ENCODE measurements at places on chromosomes 6 and 20.

DNA sequence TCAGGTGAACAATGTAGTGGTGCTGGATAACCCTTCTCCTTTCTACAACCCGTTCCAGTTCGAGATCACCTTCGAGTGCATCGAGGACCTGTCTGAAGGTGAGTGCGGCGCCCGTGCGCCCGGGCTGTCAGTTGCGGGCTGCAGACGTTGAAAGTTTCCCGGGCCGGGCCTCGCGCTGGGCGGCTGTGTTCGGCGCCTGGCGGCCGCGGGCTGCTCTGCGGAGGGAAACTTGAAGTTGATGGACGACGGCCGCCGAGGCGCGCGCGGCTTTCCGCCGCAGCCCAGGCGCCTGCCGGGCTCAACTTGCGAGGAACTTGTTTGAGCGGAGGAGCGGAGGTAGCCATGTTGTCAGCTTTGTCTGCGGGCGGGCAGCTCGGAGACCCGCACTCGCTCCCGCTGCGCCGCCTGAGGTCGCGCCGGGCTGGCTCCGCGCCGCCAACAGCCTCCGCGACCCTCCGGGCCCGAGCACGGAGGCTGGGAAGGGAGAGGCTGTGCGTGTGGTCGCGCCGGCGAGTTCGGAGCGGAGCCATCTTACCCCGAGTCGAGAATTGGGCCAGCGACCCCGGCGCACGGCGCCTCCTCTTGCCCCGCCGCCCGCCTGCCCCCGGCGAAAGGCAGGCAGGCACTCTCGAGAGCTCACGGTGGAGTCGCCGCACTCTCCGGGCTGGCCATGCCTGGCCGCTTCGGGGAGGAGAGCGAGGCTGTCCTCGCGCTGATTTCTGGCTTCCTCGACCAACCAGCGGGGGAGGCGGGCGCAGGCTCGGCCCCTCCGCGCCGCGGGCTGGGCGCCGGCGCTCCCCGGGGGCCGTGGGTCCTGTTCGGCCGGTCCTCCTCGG is 691 bp downstream of the ASF1A start:
- ATAC-seq, result peak; percentile 69

DNA sequence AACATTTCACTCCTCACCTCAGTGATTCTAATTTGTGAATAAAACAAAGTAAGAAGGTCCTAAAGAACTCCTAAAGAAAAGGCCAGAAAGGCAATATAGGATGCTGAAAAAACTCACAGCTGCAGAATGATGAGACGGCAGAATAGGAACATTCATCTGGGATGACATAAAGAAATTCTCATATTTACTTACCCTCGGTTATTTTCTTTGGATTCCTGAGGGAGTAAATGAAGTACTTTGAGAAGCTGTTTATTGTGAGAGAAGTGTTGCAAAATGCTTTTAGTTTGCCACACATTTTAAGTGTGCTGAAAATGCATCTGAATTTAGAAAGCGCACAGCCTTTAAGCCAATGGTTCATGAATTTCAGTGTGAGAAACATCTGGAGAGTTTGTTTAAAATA is 35.7 kb upstream of the RBL1 start:
- no peak for ATAC-seq

DNA sequence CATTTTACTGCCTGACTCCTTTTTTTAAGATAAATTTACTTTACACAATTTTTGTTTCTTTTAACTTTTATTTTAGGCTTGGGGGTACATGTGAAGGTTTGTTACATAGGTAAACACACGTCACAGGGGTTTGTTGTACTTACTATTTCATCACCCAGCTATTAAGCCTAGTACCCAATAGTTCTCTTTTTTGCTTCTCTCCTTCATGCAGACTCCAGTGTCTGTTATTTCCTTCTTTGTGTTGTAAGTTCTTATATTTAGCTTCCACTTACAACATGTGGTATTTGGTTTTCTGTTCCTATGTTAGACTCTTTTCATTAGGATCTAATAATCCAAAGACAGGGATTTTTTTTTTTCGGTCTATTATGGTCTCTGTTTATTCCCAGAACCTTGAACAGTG is 83.5 kb upstream of the CCN6 start:
- no peak for ATAC-seq

GRCh38 chr6:53916804-53917463 is 122.1 kb downstream of the LRRC1 start:
- no peak for ATAC-seq

GRCh38 chr6:87378947-87379346 is 28.8 kb upstream of the CFAP206 start:
- ATAC-seq, result no peak

DNA sequence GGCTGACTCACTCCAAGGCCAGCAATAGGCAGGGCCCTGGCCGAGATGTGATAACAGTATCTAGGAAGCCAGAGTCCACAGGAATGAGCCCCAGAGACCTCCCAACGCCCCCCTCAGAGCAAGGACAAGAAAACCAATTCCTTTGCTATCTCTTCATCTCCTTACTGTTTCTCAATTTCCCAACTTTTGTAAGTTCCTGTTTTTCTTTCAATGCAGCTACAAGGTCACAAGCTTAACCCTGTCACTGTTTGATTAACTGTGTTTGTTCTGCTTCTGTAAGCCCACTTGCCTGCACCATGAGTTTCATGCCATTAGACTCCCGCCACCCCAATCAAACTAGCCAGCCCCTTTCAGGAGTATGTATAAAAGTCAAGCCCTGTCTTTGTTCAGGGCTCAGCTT is 3.5 kb downstream of the FKBP1C start:
- no peak for ATAC-seq

GRCh38 chr6:151721146-151721545 is 86.3 kb upstream of the ESR1 start:
- peak; percentile 20 for ATAC-seq

DNA sequence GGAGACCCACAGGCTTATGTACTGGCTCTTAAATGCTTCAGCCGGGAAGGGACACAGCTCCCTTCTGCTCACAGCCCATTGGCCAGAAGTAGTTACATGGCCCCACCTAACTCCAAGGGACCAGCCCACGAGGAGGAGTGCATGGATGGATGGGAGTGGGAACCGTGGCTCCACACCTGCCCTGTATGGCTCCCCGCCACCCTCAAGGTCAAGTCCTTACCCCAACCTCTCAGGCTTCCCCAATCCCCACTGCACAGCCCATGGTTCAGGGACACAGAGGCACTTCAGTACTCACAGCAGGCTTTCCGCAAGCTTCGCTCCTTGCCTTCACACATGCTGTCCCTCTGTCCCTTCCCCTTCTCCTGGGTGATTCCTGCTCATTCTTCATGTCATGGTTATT is 137.9 kb upstream of the KCNG1 start:
- no peak for ATAC-seq

DNA sequence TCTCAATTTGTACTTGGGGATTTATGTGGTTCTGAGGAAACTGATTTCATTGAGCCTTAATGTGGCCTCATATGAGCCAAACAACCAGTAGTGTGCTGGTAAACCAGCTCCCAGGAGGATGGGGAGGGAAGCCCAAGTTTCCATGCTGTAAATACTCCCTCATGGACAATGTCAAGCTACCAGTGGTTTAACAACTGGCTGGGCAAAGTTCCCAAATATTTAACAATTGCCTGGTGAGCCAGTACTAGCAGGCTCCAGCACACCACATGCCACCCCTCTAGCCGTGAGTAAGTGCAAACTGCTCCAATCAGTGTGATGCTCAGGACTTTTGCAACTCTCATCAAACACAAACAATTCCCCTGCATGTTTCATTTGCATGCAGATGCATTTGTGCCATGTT is 19.2 kb upstream of the CDKN1A start:
- ATAC-seq, result peak; percentile 19

DNA sequence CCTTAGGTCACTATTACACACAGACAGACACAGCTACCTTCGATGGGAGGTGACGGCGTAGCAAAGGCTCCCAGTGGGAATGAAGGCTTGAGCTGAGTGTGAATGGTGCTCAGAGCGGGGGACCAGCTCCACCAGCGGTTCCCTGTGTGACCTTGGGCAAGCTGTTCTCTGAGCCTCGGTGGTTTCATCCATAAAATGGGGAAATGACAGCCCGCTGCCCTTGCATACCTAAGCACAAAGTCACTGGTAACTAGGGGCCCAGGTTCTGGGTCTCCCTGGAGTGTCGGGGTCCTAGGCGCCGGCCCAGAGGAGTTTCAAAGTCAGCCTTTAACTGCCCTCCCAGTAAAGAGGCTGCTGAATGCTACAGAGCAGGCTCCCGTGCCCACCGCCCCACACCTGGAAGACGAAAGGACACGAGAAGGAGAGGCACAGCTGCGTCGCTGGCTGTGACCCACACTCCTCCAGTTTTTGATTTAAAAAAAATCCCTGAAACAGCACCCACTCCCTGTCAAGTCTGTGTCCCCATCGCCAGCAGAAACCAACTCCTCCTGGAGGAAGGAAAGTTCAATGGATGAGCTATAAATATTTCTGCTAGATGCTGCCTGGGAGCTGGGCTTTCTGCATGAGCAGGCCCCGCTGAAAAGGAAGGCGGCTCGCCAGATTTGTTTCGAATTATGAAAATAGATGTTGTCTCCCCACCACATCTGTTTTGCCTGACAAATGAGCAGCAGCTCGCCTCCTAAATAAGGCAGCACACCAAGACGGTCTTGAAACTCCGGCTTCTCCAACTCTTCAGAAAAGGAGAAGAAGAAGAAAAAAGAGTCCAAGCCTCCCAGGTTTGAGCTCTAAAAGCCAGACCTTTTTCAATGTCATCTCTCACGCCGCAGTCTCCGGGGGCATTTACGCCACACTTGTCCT is 27.4 kb downstream of the PMEPA1 start:
- ATAC-seq, result no peak

GRCh38 chr6:52641826-52642225 is 29.1 kb upstream of the TMEM14A start:
- no peak for ATAC-seq

GRCh38 chr6:3071568-3071967 is 3.3 kb downstream of the RIPK1 start:
- no peak for ATAC-seq

GRCh38 chr6:27591699-27592480 is 119.0 kb upstream of the ZNF184 start:
- ATAC-seq, result peak; percentile 38

GRCh38 chr20:10200330-10200729 is 18.3 kb upstream of the SNAP25 start:
- no peak for ATAC-seq

- ATAC-seq, result no peak
Observed at GRCh38 chr6:33259032-33259431, 12.6 kb downstream of the VPS52 start.

DNA sequence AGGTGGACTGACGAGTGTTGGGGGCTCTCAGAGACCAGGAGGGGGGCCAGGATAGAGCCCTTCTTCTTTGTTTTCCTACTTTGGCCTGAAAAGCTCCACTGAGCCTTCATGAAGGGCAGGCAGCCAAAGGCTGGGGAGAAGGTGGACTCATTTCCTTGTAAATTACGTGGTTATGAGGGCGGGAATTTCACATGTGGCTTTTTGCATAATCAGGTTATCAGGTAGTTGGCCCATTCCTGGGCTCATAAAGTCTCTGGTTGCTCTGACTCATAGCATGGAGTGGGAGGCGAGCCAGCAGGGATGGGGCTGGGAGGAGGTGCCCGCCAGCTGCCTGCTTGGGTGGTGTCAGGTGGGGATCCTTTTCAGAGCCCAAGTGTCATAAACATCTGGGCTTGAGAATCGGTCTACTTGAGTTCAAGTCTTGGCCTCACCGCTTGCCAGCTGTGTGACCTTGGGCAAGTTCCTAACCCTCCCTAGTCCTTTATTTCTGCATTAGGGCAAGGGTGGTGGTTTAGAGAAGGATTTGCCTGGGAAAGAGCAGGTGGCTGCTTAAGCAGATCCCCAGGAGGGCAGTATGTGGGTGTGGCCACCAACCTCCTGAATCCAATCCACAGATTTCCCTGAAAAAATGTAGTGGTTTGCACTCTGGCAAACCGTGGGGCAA is 26.5 kb upstream of the RNF24 start:
- peak; percentile 88 for ATAC-seq

- no peak for ATAC-seq
Observed at GRCh38 chr6:127918506-127919427, 17.9 kb upstream of the THEMIS start.

GRCh38 chr20:17650301-17651128 is 31.5 kb downstream of the RRBP1 start:
- ATAC-seq, result no peak

- ATAC-seq, result no peak
Observed at GRCh38 chr20:25541676-25542075, 43.7 kb downstream of the NINL start.

DNA sequence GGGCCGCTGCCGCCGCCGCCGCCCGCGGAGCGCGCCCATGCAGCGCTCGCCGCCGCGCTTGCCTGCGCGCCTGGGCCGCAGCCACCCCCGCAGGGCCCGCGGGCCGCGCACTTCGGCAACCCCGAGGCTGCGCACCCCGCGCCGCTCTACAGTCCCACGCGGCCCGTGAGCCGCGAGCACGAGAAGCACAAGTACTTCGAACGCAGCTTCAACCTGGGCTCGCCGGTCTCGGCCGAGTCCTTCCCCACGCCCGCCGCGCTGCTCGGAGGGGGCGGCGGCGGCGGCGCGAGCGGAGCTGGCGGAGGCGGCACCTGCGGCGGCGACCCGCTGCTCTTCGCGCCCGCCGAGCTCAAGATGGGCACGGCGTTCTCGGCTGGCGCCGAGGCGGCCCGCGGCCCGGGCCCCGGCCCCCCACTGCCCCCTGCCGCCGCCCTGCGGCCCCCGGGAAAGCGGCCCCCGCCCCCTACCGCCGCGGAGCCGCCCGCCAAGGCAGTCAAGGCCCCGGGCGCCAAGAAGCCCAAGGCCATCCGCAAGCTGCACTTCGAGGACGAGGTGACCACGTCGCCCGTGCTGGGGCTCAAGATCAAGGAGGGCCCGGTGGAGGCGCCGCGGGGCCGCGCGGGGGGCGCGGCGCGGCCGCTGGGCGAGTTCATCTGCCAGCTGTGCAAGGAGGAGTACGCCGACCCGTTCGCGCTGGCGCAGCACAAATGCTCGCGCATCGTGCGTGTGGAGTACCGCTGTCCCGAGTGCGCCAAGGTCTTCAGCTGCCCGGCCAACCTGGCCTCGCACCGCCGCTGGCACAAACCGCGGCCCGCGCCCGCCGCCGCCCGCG is 730 bp downstream of the INSM1 start:
- no peak for ATAC-seq

- no peak for ATAC-seq
Observed at GRCh38 chr6:18429655-18430297, 42.6 kb downstream of the RNF144B start.

DNA sequence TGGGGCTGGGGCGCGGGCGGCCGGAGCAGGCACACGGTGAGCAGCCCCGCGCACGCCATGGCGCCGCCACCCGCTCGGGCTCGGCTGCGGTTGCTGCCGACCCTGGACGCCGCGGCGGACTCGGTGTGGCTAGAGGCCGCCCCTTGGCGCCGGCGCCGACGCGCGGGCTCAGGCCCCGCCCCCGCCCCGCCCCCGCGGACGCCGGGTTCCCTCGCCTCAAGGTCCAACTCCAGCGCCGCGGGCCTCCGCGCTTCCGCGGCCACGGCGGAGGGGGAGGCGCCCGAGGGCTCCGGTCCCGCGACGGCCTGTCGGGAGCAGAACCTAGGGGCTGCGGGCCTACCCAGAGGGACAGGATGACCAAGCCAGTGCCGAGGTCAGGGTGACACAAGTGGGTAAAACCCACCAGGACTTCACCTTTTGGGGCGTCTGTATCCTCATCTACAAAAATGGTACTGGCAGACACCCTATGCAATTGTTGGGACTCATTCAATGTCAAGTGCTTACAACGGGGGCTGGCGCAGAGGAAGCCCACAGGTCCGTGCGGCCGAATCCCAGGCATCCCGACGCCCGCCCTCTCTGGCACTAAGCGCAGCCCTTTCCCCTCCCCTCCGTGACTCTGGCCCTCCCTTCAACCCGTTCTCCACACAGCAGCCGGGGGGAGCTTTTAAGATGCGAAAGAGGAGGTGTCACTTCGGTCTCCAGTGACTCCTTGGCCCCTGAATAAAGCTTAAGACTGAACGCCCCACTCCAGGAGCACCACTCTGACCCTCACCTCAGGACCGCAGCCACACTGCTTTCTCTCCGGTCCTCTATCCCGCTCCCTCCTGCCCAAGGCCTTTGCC is at the start of gene NECAB3:
TSS of gene NECAB3 (minus strand) at position 135 of the 842 bp plus-strand sequence. CDS start at position 59, 76 bp downstream.
- peak; percentile 82 for ATAC-seq

GRCh38 chr6:163745536-163746400 is 331.2 kb downstream of the QKI start:
- ATAC-seq, result peak; percentile 71
